ENCODE measurements at places on chromosomes 6 and 20.

GRCh38 chr6:138293428-138294395 lies 75.4 kb upstream of the PBOV1 start:
- no peak for DNase-seq

GRCh38 chr6:132268209-132268608 lies 133.1 kb downstream of the MOXD1 start:
- DNase-seq, result no peak

DNA sequence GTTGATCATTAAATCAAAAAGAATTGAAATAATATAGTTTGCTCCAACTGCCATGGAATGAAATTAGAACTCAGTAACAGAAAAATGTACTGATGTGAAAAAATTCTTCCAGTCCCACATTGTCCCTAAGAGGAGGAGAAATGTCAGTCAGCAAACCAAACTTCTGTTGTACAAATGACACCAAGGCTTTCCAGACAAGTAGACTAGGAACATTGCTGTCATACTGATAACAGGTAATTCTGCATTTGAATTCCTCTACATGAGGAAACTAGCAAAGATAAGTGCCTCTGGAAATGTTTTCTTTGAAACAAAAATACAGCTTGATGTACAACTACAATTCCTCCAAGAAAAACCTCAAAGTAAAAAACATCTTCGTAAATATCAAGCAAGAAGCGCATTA lies 90.2 kb downstream of the HIVEP1 start:
- no peak for DNase-seq

- DNase-seq, result no peak
Observed at GRCh38 chr20:45014671-45015415, 48.5 kb downstream of the STK4 start.

- no peak for DNase-seq
Observed at GRCh38 chr20:48839154-48839917, 11.5 kb upstream of the PREX1 start.

GRCh38 chr20:4633780-4634179 lies 87.9 kb upstream of the PRND start:
- no peak for DNase-seq

GRCh38 chr6:161244725-161245124 lies 29.1 kb downstream of the AGPAT4 start:
- no peak for DNase-seq

GRCh38 chr20:41782255-41782654 lies 164.1 kb upstream of the CHD6 start:
- no peak for DNase-seq

DNA sequence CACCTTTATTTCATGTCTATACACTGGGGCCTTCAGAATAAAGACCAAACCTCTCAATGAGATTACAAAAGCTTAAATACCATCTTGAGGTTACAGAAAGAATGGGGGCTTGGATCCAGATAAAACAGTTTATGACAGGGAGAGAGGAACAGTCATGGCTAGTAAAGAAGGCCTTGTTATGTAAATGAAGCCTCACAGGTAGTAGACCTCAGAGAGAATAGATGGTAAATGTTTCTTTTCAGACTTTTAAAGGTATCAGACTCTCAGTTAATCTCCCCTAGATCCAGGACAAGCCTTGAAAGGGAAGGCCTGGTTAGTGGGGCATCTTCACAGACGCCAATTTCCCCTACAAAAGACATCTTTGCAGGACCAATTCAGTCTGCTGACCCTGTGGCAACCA lies 1325.6 kb downstream of the HACE1 start:
- no peak for DNase-seq

DNA sequence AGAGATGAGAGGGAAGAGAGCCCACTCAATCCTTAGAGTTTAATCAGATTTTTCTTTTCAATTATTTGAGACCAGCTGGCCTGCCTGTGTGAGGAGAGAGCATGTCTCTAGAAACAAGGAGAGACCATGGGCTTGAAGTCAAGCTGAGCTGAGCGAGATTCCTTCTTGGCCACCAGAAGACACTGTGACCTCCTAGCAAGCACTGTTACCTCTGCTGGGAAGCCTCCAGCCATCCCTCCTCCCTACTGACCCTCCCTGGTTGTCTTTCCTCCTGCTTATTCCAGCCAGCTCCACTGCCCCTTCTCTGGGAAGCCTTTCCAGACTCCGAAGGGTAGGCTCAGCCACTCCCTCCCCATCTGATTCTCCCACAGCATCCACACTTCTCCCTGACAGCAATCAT lies 110.0 kb downstream of the SCML4 start:
- no peak for DNase-seq

DNA sequence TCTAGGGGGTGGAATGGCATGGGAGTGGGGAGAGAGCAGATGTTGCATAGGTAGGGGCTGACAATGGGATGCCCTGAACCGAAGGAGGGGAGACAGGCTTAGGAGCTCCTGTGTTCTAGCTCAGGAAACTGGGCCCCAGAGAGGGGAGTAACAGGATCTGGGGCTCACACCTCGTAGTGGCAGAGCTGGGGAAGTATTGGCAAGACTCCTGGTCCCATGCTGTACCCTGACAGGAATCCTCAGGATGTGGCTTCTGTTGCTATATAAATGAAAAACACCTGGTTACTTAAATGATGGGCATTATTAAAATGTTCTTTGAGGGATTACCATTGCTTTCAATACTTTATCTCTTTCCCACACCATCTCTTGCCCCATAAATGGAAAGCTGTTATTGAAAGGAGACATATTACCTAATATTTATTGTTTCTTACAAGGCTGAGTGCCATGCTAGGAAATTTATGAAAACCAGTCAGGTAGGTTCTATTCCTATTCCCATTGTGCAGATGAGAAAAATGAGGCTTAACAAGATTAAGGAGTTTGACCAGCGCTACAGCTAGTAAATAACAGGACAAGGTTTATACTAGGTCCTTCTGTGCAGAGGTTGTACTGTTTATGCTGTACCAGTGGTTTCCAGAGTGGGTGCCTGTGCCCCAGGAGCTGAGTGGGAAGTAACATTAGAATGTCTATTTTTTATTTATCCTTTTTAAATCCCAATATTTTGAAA lies 35.3 kb upstream of the TCP11 start:
- DNase-seq, result no peak

- DNase-seq, result no peak
Observed at GRCh38 chr6:3349388-3350251, 90.9 kb downstream of the PSMG4 start.

GRCh38 chr6:126773112-126773805 lies 345.2 kb upstream of the RSPO3 start:
- no peak for DNase-seq

DNA sequence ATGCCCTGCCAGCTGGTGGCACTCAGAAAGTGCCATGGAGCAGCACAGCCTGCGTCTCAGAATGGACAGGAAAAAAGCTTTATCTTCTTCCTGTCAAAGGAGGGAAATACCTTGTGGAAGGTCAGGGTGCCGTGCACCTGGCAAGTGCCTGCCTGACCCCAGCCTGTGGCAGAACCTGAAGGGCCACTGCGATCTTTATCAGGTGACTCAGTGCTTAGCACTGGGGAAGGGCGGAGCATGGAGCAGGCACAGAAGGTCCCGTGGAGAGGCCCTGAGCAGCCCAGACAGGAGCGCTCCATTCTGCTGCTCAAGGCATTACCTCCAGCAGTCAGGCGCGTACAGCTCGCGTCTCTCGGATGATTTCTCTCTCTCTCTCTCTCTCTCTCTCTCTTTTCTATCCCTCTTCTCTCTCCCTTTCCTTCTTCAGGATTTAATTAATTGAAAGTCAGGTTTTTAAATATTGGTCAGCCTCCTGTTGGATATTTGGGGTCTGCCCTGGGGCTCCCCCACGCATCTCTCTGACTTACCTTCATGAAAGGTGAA lies 31.7 kb downstream of the FOXC1 start:
- no peak for DNase-seq

- no peak for DNase-seq
Observed at GRCh38 chr6:45610832-45611231, 233.1 kb upstream of the SUPT3H start.

GRCh38 chr6:131096786-131097185 lies 33.7 kb upstream of the EPB41L2 start:
- no peak for DNase-seq

GRCh38 chr6:128492386-128492785 lies 28.0 kb downstream of the PTPRK start:
- DNase-seq, result peak; percentile 32

DNA sequence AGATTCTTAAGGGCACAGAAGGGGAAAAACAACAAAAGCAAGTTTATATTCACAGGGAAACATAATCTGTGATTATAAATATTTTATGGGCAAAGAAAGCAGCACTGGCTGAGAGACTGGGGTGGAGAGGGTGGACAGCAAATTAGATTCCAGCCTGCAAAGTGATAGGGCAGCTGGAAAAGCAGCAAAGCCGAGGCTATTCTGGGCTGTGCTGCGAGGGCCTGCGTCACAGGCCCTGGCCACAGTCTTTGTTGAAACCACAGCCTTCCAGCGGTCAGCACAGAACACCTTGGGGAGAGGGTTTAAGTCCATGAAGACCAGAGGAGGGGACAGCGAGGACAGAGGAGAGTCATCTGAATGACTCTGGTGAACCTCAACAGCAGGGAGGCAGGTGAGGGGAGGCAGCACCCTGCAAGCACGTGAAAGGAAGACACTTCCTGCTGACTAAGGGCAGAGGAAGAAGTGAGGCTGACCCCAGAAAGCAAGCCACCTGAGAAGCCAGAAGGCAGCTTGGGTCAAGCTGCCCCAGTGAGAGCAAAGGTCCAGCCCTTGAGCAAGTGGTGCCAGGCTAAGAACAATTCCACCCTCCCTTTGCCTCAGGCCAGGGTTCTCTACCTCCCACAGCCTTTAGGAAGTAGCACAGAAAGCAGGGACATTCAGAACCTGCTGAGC lies 17.1 kb downstream of the MRPL14 start:
- DNase-seq, result no peak

DNA sequence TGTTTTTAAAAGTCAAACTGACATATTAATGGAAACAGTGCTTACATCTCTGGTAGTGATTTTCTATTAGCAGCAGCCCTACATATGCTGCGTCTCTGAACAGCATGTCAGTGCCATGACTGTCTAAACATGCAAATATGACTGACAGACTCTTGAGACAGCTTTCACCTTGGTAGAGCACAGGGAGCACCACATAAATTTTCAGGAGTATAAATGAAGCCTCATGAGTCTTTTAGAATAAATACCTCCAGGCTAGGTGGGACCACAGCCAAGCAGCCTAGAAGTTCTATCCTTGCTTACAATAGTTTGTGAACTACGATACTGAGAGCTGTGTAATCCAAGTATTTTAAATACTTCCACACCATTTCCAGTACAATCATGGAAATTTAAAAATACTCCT lies 410.7 kb upstream of the RUNX2 start:
- DNase-seq, result no peak

GRCh38 chr6:115909923-115910546 lies 150.7 kb downstream of the FRK start:
- DNase-seq, result no peak

DNA sequence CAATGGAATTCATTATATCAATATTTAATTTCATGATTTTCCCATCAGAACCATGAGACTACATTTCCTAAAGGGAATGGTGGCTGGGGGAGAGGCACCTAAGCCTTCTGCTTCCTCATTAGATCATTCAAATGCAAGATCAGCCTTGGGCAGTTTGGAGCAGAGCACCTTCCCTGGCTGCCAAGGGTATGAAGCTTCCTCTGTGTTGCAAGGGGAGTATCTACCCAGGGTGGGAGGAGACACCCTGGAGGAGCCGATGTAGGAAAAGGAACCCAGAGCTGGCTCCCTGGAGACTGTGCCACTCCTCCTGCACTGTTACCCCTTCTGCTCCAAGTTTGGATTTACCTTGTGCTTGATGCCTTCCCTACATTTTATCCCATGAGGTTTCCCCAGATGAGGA lies 299.7 kb upstream of the PRDM1 start:
- no peak for DNase-seq

- DNase-seq, result no peak
Observed at GRCh38 chr6:136654086-136654485, 103.9 kb upstream of the MAP7 start.

Measured in DMS79 treated with DMSO at 0.1 percent for 48 hours (cell line).